CD4-positive, alpha-beta T cell treated with Interleukin-15 for 4 hours (primary cell): ENCODE measurements at places on chromosomes 1 and 21.
A peak's percentile ranks its signal among the peaks of the same experiment; 100 is the strongest.

GRCh38 chr1:28416509-28417194 lies 47.1 kb downstream of the PHACTR4 start:
- no peak for DNase-seq

DNA sequence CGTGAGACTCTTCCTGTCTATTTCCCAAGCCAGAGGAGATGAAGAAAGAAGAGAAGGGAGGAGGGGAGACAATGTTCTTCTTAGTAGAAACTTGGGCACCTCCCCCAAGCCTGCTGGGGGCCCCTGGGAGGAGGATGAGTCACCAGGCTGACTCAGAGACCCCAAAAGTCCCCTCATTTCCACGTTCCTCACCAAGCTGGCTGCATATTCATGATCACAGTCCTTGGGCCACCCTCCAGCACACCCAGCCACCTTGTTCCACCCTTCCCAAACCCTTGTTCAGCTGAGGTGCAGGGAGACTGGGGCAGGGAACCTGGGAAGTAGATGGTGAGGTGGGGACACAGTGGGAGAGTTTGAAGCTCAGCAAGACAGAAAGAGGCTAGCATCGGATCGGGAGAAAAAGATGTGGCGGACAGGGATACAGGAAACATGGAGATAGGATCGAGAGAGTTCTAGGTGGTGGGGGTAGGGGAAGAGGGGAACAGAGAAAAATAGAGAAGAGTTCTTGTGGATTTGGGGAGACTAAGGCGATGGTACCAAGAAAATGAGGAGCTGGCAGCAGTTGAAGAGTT lies 712 bp downstream of the RAB13 start:
- peak; percentile 27 for DNase-seq

- DNase-seq, result no peak
Observed at GRCh38 chr1:53521924-53522552, 62.8 kb downstream of the DMRTB1 start.

- no peak for DNase-seq
Observed at GRCh38 chr21:45267390-45267760, 20.3 kb downstream of the POFUT2 start.

DNA sequence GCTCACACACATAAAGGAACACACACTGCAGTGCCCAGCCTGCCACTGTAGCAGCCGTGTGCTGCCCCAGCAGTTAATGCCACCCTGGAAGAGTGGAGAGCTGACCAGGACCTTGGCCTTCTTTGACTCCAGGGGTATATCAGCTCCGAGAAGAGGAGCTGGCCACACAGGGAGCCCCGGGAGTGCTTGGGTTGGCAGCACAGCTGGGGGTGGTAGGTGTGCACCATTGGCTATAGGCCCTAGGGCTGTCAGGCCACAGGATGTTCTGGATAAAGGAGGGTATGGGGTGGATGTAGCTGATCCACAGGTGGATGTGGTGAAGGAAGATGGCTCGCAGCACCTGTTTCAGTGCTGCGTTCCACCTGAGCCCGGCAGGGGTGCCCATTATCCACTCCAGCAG lies 640.5 kb downstream of the PLPP3 start:
- DNase-seq, result no peak

DNA sequence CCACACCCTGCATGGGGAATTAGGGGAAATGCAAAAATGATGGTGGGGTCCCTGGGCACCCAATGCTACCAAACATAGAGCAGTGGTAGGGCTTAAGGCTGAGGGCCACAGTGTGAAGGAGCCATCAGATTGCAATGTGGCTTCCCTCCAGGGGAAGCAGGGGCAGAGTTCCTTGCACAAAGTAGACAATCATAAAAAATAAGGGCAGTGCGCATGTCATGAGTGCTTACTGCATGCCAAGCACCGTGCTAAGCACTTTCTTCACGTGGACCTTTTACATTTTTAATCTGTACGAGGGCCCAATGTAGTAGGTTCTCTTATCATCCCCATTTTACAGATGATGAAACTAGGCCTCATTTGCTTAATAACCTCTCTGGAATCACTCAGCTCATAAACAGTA lies 56.6 kb downstream of the DDX20 start:
- no peak for DNase-seq

DNA sequence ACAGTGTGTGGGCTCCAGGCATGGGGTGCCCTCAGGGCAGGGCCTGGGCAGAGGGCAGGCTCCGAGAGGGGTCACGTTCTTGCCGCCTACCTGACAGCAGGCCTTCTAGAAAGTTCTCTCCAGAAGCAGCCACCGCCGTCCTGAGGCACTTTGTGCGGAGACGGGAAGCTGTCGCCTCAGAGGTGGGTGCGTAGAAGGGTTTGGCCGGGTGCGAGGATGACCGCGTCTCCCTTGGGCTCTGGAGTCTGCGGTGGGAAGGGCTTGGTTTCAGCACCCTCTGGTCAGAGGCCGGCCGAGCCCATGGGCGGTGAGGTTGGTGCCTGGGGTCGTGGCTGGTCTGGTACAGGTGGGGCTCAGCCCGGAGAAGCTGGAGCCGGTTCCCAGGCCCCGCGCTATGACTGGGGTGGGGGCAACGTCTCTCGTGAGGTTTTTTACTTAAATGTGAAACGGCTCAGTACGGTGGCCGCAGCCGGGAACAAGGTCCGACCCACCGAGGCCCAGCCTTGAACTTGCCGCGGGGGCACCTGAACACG lies 10.1 kb upstream of the TTLL10 start:
- no peak for DNase-seq

DNA sequence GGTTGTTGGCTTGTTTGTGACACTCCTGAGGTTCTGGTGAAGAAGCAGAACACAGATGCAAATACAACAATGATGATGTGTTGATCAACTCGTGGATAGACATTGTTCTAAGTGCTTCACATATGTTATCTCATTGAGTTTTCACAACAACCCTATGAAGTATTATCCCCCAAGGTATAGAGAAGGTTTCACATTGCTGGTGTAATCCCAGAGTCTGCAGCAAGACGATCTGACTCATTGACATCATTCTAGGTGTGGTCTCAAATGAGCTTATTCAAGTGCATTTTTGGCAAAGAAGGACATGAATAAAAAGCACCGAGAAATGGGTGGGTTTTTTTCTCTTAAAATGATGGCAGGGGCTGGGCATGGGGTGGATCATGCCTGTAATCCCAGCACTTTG lies 64.1 kb upstream of the SCAF4 start:
- DNase-seq, result no peak

DNA sequence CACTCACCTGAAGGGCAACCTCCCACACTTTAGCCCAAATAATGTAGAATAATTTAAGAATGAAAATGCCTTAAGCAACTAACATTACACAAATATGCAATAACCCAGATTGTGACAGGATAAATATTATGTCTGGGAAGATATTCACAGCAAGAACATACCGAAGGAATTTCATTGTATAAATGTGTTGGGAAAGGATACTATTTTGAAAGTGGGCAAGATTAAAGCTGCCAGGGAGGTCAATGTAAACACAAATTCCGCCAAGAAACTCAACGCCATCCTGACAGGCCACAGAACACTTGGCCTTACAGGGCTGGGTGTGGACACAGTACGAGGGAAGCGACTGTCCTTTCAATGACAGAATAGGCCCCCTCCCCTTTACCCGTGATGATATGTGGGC lies 173.3 kb downstream of the RUNX1 start:
- no peak for DNase-seq

- DNase-seq, result no peak
Observed at GRCh38 chr1:75765697-75766355, 20.2 kb upstream of the RABGGTB start.

- no peak for DNase-seq
Observed at GRCh38 chr21:25406887-25407579, 200.2 kb downstream of the MRPL39 start.

GRCh38 chr1:166933633-166934032 lies 41.7 kb downstream of the ILDR2 start:
- no peak for DNase-seq

DNA sequence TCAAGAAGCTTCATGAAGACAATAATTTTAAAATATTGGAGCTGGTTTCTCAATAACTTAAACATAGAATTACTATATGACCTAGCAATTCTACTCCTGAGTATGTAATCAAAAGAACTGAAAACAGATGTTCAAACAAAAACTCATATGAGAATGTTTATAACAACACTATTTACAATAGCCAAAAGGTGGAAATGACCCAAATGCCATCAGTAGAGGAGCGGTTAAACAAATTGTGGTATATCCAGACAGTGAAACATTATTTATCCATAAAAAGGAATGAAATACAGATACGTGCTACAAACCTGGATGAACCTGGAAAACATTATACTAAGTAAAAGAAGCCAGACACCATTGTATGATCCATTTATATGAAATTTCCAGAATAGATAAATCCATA lies 62.8 kb upstream of the UBE2U start:
- no peak for DNase-seq

GRCh38 chr1:239870194-239870593 lies 221.5 kb upstream of the FMN2 start:
- DNase-seq, result no peak

- peak; percentile 47 for DNase-seq
Observed at GRCh38 chr1:110210604-110211495, 736 bp downstream of the KCNC4 start.

- peak; percentile 27 for DNase-seq
Observed at GRCh38 chr1:24540906-24541710, 14.8 kb upstream of the NCMAP start.

- DNase-seq, result no peak
Observed at GRCh38 chr1:18603212-18603852, 27.3 kb upstream of the PAX7 start.

- peak; percentile 69 for DNase-seq
Observed at GRCh38 chr1:16009030-16009460, 5.0 kb downstream of the SRARP start.

DNA sequence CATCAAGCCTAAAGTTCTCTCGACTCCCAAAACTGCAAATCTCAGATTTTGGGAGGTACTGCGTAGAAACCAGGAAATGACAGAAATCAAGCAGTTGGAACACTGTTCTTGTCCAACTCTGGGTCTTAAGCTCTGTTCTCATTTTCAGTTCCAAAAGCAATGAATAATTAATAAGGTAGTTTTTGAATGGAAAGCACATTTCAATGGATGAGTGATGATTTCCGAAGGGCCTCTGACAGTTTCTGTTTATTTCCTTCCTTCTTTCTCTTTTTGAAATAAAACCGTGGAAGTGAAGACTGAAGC lies 20.9 kb upstream of the TARBP1 start:
- no peak for DNase-seq

GRCh38 chr1:180482425-180483275 lies 19.7 kb downstream of the ACBD6 start:
- peak; percentile 52 for DNase-seq

GRCh38 chr21:38825921-38826320 lies 20.2 kb downstream of the ETS2 start:
- no peak for DNase-seq

GRCh38 chr1:227343206-227343605 lies 24.9 kb upstream of the CDC42BPA start:
- no peak for DNase-seq

DNA sequence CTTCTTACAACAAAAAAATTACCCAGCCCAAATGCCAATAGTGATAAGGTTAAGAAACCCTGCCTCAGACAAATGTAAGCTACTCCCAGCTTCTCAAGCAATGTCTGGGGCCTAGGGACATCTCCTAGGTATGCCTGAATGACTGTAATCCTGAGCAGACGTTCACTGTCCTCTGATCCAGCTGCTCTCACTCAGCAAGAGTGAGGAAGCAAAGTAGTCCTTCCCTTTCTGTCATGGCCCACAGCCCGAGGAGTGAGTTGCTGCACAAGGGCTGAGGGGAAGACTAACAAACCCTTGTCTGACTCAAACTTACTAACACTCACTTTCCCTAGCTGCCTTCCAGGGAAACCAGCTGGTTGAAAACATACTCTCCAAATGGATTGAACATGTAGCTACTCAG lies 124.9 kb upstream of the TNFSF4 start:
- DNase-seq, result no peak

- no peak for DNase-seq
Observed at GRCh38 chr1:233114159-233114558, 163.7 kb downstream of the NTPCR start.

DNA sequence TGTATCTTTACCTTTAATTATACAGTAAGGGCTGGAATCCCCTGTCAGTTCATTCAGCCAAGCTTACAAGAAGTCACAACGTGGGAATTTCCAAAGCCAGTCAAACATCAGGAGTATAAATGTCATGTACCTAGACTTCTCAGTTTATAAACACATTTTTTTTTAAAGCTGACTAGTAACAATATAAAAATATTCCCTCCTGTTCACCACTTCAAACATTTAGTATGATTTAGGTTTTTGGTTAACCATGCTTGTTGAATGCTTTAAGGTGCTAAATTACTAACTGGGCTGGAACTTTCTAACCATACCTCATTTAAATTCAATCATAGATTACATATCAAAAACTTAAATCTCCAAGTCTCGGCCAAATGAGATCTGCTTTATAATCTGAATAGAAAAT lies 44.0 kb downstream of the JAK1 start:
- peak; percentile 45 for DNase-seq

- no peak for DNase-seq
Observed at GRCh38 chr21:42733037-42733627, 79.7 kb downstream of the PDE9A start.

DNA sequence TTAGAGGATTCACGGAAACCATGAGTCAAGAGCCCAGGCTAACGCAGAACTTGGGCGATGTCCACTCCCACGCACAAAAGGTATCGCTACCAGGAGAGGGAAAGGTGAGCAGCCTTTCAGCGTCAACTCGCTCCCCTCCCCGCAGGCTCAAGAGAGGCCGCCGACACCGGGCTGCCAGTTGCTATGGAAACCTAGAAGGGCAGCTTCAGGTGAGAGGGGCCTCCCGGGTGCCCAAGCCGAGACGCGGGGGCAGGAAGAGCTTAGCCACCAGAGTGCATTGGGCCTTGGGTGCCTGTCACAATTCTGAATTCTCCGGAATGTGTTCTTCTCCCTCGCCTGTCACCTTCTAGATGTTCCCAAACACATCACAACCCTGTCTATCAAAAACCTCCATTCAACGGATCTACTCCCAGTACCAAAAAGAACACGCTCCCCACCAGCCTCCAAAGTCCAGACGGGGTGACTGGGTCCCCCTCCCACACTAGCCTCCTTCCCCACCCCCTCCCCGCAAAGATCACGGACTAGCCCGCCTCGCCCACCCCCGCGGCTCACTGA lies 694 bp downstream of the MEAF6 start:
- peak; percentile 57 for DNase-seq

DNA sequence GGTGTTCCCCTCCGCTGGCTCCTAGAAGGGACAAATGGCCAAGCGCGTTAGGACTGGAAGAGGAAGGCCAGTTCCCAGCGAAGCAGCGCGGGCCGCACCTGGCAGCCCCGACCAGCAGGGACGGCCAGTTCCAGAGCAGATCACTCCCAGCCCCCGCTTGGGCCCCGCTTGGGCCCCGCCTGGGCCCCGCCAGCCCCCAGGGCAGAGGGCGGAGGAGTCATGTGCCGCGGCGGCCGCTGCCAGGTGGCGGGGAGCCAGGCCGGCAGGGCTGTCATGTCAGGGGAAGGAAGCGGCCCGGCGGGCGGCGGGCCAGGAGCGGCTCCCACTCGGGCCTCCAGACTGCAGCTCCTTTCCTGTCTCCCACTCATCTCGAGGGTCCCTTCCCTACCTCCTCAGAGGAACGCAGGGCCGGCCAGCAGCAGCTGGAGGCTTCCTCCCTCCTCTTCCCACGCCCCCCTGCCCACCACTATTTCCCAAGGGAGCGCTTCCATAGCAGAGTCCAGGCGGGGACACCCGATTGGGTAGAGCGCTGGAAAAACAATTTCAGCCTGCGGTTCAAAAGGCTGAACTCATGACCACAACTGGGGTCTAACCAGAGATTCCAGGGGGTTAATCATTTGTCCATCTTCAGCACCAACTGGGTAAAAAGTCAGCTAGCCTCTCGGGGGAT lies 16.5 kb downstream of the ZNF697 start:
- no peak for DNase-seq
